Activated T-helper 17 cell treated with anti-CD3 and anti-CD28 coated beads, Interleukin-2, amount 50 U/mL, for 72 hours (primary cell): ENCODE measurements at places on chromosomes 5 and 9. TPM values are rescaled to one million over a fixed set of nuclear protein-coding genes. Genes with fewer than 3 reads are reported as not detected.

- no peak for ATAC-seq
Observed at GRCh38 chr5:102498271-102499034, at the start of gene SLCO6A1. Gene SLCO6A1, minus strand, starts transcription at chr5:102499001. Its CDS starts 157 bp downstream, at chr5:102498844.

GRCh38 chr5:127643607-127644006 lies 5.3 kb upstream of the CTXN3 start:
- no peak for ATAC-seq

GRCh38 chr9:1284727-1285126 lies 234.6 kb downstream of the DMRT2 start:
- ATAC-seq, result no peak

GRCh38 chr5:454936-455335 lies 12.0 kb downstream of the EXOC3 start:
- ATAC-seq, result no peak

- ATAC-seq, result no peak
Observed at GRCh38 chr5:89133975-89134374, 251.0 kb upstream of the MEF2C start.

Gene CDC20B
- total RNA-seq, result not detected
